ENCODE measurements at places on chromosomes 3 and 15. TPM values are rescaled to one million over a fixed set of nuclear protein-coding genes. Genes with fewer than 3 reads are reported as not detected.
A peak's percentile ranks its signal among the peaks of the same experiment; 100 is the strongest.

The AHSG gene
- total RNA-seq, result not detected

The ERC2 gene
- 12.2 TPM for total RNA-seq

The LMLN gene
- 10.1 TPM for total RNA-seq

The PAQR9 gene
- total RNA-seq, result 1.9 TPM

The CCR3 gene
- total RNA-seq, result not detected

The ANKDD1A gene
- total RNA-seq, result 4.6 TPM

The SPTBN5 gene
- 1.1 TPM for total RNA-seq

The GPR149 gene
- not detected for total RNA-seq

The DOCK3 gene
- 5.0 TPM for total RNA-seq

The MKRN3 gene
- total RNA-seq, result 3.8 TPM

GRCh38 chr3:160931474-160931873, 173.7 kb downstream of the B3GALNT1 start:
- H3K27me3 ChIP-seq, result no peaks in the 10 kb centered on the region
- H3K36me3 ChIP-seq, result no peaks in the 10 kb centered on the region
- no peak overlapping the region for H3K27ac ChIP-seq
- H3K4me1 ChIP-seq, result peaks cover 11% of the 10 kb centered on the region

- no peaks in the 10 kb centered on the region for H3K4me1 ChIP-seq
- no peak for DNase-seq
Observed at GRCh38 chr3:47348411-47349154, 32.2 kb upstream of the PTPN23 start.

DNA sequence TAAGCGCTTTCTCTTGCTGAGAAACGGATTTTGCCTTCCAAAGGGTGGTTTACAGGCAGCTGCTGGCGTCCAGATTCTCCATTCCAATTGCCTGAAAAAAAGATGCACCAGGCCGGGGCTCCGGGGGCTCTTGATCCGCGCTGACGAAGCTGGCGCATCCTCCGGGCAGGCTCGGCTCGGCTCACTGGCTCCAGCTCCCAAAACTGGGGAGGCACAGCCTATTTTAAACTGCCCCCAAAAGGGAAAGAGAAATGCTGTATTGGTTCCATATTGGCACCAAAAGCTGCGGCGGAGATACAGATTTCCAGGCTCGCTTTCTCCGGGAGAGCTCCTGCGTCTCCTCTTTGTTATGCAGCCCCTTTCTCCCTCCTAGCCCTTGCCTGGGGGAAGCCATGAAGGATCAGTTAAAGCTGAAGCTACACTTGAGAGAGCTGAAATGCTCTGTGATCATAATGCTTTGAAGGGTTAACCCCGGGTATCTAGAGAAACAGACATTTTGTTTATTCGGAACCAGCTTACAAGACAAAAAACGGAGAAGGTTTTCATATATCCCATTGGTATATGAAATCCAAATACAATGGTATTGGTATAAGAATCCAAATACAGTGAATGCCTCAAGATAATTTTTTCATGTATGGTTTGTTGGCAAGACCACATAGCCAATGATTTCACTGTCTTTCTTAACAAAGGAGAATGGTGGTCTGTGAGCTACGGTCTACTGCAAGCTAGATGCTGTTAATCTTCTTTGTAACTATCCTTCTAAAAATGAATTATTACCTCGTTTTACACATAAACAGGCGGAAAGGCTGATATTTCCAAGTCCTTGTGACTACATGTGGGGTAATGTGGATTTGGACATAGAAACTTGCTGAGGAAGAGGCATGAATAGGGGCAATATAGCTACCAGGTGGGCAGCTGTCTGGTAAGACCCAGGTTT, 693 bp downstream of the CD200 start:
- H3K4me1 ChIP-seq, result peaks cover 49% of the 10 kb centered on the region
- DNase-seq, result peak; percentile 40
- no peaks in the 10 kb centered on the region for H3K27me3 ChIP-seq
- H3K36me3 ChIP-seq, result peaks cover 18% of the 10 kb centered on the region

DNA sequence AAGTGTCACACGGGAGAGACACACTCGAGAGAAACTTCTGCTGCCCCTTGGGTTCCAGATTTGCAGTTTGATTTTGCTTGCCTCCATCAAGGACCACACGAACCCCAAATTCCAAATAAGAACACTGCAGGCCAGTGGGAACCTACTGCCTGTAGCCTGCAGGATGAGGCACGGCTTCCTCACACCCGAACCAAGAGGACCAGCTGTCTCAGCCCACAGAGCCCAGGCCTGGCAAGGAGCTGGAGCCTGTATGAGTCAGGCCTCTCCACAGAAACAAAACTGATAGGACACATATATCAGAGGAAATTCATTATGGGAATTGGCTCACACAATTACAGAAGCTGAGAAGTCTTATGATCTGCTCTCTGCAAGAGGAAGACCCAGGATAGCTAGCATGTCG, 188.1 kb upstream of the NSMCE3 start:
- no peak overlapping the region for H3K4me3 ChIP-seq
- peaks cover 12% of the 10 kb centered on the region for H3K4me1 ChIP-seq
- no peak overlapping the region for H3K27ac ChIP-seq
- H3K27me3 ChIP-seq, result no peaks in the 10 kb centered on the region
- H3K36me3 ChIP-seq, result no peaks in the 10 kb centered on the region
- no peak for DNase-seq

DNA sequence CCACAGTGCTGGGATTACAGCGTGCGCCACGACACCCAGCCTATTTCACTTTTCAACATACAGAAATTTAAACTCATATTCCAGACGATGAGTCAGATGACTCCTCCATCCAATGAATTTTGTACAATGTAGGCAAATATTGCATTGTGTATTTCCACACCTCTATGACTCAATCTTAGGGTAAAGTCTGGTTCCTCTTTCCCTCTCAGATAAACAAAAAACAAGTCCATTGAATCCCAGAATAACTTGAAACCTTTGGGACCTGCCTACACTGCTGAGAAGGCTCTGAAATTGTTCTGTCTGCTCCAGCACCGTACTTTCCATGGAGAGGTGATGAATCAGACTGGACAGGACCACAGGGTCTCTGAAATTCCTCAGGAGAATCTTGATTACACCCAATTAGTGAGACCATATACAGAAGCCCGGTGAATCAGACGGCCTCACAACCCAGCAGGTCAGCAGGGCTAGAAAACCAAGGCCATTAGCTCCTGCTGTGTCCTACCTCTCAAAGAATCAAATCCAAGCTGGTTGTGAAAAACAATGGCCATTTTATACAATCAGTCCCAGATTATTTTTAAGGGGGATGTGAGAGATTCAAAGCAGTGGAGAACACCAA, 112.6 kb downstream of the ERC2 start:
- DNase-seq, result no peak
- H3K4me1 ChIP-seq, result no peaks in the 10 kb centered on the region
- H3K36me3 ChIP-seq, result no peaks in the 10 kb centered on the region
- H3K4me3 ChIP-seq, result no peak overlapping the region
- no peaks in the 10 kb centered on the region for H3K27me3 ChIP-seq

DNA sequence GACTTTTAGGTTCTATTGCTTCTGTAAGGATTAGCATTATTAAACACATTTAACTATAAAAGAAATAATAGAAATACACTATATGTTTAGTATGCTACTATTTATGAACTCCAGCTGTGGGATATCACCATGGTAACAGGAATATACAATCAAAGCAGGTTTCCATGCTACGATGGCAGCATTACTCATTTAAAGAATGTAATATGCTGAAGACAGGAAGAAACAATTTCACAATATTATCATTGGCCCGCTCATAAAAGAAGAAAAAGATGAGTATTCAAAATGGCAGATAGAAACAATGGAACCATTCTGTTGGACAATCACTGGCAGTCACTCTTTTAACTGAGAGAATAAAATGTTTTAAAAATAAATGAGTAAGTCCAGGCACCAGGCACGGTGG, 153.4 kb downstream of the CBLB start:
- no peak overlapping the region for H3K4me3 ChIP-seq
- H3K36me3 ChIP-seq, result peaks cover 14% of the 10 kb centered on the region
- no peak for DNase-seq
- H3K27me3 ChIP-seq, result no peaks in the 10 kb centered on the region
- H3K4me1 ChIP-seq, result peaks cover 8% of the 10 kb centered on the region
- H3K27ac ChIP-seq, result no peak overlapping the region

DNA sequence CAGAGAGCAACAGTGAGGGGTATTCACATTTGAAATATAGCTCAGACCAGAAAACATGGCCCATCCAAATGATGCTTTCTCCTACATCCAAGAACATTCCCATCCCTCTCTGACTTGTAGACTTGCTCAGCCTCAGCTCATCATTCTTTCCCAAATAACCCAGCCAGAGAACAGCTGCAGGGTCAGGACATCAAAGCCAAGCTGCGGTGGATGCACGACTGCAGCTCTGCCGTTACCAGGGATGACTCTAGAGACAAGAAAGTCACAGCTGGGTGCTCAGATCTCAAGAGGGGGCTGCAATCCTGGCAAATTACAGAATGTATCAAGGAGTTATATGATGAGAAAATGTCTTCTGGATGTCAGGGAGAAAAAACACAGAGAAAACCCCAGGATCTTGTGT, 944.3 kb downstream of the NTRK3 start:
- no peaks in the 10 kb centered on the region for H3K27me3 ChIP-seq
- peaks cover 17% of the 10 kb centered on the region for H3K4me1 ChIP-seq
- no peak for DNase-seq

- no peaks in the 10 kb centered on the region for H3K36me3 ChIP-seq
- H3K4me1 ChIP-seq, result peaks cover 7% of the 10 kb centered on the region
- no peak overlapping the region for H3K27ac ChIP-seq
- DNase-seq, result no peak
- no peaks in the 10 kb centered on the region for H3K27me3 ChIP-seq
- H3K4me3 ChIP-seq, result no peak overlapping the region
Observed at GRCh38 chr15:92023965-92024364, 170.5 kb downstream of the SLCO3A1 start.

DNA sequence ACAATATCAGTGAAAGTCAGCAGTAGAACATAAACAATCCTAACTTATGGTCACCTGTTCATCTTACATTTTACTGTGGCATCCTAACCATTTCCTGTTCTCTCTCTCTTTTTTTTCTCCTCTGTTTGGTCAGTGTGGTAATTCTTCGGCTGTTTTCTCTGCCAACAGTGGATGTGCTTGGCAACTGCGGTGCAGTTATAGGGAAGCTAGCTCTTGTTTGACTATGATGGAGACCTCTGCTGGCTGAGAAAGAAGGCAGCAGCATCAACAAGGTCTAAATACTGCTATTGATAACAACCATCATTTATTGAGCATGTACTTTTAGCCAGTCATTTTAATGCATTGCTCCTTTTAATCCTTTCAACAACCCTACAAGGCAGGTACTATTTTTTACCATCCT, 723 bp upstream of the DRD3 start:
- H3K36me3 ChIP-seq, result no peaks in the 10 kb centered on the region
- H3K4me3 ChIP-seq, result no peak overlapping the region
- H3K27ac ChIP-seq, result no peak overlapping the region
- no peak for DNase-seq

- no peak for DNase-seq
- H3K27me3 ChIP-seq, result no peaks in the 10 kb centered on the region
- H3K4me1 ChIP-seq, result peaks cover 21% of the 10 kb centered on the region
- H3K4me3 ChIP-seq, result no peak overlapping the region
- no peaks in the 10 kb centered on the region for H3K36me3 ChIP-seq
Observed at GRCh38 chr3:125163739-125164601, 48.6 kb downstream of the SLC12A8 start.

GRCh38 chr3:23623844-23624243, 181.9 kb upstream of the UBE2E1 start:
- DNase-seq, result no peak
- peaks cover 5% of the 10 kb centered on the region for H3K36me3 ChIP-seq
- H3K4me1 ChIP-seq, result no peaks in the 10 kb centered on the region
- H3K27me3 ChIP-seq, result no peaks in the 10 kb centered on the region
- no peak overlapping the region for H3K4me3 ChIP-seq

DNA sequence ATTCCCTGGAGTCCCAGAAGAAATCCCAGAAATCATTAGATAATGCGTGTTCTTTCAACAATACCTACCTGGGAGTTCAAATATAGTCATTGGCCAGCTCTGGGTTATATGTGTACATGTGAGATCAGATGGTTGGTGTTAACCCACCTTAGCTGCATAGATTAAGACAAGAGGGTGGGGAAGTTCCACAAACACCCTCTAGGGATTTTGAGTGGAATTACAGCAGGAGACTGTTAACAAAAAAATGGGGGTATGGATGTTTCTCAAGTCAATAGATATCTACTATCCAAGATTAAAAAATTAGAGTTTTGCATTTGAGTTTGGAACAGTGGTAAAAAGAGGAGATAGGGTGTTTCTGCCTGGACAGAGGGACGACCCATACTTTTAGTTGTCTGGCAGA, 282.5 kb upstream of the CNTN3 start:
- no peak for DNase-seq
- H3K27me3 ChIP-seq, result no peaks in the 10 kb centered on the region
- H3K27ac ChIP-seq, result no peak overlapping the region
- no peak overlapping the region for H3K4me3 ChIP-seq
- no peaks in the 10 kb centered on the region for H3K36me3 ChIP-seq

DNA sequence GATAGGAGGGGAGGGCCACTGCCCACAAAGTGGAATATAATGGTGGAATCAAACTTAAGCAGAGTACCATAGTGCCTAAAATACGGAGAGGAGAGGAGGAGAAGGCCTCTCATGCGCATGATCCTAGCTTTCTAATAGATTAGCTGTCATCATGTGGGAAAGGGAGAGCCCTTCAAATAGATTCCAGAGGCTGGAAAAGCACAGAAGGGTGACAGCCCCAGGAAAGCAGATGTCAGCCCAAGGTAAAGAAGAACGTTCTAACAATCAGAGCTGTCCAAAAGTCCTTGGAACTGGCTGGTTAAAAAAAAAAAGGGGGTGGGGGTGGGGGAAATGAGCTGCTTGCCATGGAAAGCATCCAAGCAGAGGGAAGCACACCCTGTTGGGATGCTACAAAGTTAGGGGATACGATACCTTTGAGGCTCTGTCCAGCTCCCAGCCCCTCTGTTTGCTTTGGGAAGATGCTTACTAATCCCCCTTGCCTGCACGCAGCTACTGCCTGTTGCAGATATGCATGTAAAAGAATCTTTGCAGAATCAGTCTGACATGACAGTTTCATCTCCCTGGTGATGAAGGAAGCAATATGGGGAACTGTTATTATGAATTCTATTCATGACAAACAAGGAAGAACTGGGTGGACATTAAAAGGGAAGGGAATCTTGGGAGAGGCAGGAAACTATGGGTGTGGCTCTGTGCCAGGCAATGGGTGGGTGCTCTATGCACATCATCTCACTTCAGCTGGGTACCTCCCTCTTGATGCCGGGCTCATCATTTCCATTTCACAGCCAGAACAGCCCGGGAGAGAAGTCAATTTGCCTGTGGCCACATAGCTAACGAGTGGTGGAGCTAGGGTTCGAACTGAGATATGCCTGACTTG, 10.1 kb upstream of the LMCD1 start:
- H3K27ac ChIP-seq, result no peak overlapping the region
- no peak for DNase-seq
- no peak overlapping the region for H3K4me3 ChIP-seq
- peaks cover 9% of the 10 kb centered on the region for H3K36me3 ChIP-seq
- no peaks in the 10 kb centered on the region for H3K27me3 ChIP-seq

- H3K36me3 ChIP-seq, result peaks cover 4% of the 10 kb centered on the region
- H3K4me3 ChIP-seq, result peak overlapping the region; percentile 65
- DNase-seq, result no peak
Observed at GRCh38 chr15:40590667-40591050, 3.4 kb upstream of the KNL1 start.
